ENCODE measurements at places on chromosomes 12 and 14.

DNA sequence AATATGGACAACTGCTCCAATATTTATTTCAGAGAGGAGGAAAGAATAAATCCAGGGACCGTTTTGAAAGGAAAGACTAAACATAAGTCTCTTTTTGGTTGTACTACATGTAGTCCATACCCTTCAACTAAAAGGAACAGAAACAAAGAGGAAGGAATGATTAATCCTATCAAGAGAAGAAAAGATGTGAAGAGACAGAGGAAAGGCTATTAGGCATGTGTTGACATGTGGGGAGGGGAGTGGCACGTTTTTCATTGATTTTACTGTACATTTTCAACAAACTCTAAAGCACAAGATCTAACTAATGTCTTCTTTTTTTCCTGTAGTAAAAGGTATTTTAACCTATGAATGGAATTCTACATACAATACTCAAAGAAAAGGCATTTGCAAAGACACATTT is 85.6 kb downstream of the NAV3 start:
- DNase-seq: no peak

- DNase-seq: no peak
Observed at GRCh38 chr12:88493636-88494035, 86.6 kb downstream of the KITLG start.

DNA sequence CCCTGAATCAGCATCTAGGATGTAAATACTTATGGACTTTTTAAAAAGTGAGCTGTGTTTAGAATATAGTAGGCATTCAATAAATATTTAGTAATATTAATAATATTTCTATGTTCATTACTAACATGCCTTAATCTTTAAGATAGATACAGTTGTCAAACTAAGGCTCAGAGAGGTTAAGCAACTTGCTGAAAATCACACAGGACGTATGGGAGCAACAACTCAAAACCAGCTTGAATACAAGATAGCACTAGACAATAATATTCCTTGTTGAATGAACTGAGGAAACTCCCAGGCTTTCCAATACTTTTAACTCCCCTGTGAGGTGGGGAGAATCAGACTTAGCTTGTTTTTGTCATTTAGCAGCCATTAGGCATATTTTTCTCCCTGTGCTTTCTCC is 45.3 kb downstream of the LLPH start:
- no peak for DNase-seq

DNA sequence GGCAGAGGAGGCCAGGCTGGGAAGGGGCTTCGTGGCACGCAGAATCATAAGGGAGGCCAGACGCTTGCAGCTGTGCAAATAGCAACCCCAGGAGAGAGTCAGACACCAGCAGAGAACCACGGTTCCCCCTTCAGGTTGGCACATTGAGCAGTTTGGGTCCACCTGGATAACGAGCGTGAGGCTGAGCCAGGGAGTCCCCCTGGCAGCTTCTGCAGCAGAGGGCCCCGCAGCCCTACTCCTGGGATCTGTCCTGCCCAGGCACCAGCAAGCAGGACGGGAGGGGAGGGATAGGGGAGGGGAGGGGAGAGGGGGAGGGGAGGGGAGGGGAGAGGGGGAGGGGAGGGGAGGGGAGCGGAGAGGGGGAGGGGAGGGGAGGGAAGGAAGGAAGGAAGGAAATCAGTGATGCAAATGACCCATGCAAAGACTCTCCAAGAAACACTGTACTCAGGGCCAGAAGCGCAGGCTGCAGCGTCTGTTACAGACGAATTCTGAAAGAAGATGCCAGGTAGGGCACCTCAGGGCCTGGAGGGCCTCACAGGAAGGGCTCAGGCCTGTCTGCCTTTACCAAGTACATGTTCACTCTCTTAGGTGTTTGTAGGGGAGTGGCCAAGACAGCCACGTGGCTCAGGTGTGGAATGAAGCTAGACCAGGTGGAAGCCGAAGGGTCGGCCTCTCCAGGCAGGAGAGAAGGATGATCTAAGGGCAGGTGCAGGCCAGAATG is 32.3 kb upstream of the MMP17 start:
- DNase-seq: no peak

DNA sequence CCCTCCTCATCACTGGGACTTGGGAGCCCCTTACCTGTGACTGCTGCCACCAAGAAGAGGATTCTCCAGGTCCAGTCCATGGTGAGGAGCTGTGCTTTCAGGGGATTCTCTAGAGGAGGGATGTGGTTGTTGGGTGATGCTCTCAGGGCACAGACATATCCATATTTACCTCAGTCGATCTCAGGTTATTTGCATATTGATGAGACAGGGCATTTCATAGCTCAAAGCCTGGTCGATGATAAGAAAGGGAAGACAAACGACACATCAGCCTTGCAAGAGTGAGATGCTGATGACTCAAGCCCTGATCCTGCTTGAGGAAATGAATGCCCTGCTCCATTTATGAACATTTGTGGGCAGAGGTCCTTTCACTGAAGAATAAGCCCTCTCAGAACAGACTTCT is 981.0 kb downstream of the TMEM121 start:
- DNase-seq: no peak

- no peak for DNase-seq
Observed at GRCh38 chr12:64400041-64400440, 4.2 kb upstream of the XPOT start.

GRCh38 chr14:89231426-89232113 is 185.5 kb downstream of the FOXN3 start:
- no peak for DNase-seq

- no peak for DNase-seq
Observed at GRCh38 chr12:121581686-121582429, 1.0 kb upstream of the KDM2B start.

DNA sequence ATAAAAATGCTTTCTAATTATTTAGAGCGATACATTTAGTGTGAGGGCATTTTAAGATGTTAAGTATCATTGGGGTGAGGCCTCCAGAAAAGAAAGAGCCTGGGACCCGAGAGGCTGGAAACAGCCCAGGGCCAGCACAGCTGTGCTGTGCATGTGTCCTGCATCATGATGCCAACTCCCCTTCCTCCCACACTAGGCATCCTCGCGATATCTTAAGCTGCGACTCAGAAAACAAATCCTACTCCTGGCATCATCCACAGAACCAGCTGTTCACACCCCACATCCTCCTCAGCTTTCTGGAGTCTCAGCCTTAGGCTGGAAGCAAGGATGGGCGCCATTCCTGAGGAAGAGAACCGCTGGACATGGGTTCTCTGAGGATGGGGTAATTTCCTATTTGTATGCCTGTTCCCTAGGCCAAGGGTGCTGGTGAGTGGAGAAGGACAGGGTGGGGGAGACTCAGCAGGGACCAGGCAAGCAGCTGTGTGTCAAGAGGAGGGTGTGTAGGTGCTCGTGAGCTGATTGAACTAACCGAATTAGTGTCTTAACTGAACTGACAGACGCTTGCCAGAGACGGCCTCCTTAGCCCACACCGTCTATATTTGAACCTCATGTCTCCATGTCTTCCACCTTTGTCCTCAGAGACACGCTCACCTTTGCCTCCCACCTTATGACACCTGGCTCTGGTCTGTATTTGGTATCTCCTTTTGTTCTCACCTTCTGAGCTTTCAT is 15.6 kb upstream of the MCRS1 start:
- no peak for DNase-seq

DNA sequence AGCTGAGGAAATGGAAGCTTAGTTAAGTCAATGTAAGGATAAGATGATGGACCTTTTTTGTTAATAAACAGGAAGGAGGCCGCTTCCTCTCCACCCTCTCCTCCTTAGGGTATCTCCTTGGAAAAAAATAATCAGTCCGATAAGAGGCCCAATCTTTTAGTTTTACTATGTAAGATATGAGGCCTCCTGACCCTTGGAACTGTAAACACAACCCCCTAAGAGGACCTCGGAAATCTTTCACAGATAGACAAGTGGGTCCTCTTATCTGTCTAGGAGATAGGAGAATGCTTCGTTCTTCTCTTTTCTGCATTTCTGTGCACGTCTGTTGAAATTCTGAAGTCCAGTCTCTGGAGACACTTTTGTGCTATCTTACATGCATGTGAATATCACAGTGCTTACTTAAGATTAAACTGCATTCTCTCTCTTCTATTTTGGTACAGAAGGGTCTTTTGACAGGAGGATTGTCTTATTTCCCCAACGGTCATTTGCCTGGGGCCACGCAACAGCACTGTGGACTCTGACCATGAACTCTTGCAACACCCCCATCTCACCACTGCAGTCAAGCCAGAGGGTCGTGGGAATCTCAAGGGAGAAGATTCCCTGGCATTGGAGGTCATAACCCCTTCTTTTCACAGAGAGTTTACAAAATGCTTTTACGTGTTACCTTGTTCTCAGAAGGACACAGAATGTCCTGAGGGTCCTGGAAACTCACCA is 313.0 kb upstream of the RTL1 start:
- DNase-seq: no peak

DNA sequence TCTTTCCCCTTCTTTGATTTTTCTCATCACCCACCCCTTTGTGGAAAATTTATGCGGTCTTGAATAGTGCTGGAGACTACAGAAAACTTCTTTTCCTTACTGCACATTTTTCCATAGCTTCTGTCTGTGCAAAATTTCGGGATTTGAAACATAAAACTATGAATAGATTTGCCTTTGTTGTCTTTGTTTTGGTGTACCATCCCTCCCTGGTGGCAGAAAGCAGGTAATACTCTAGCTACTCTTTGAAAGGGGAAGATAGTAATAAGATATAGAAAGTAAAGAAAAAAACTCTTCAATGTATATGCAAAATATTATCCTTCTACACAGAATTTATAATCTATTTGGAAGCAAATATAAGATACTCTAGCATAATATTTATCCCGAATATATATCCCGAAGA is 79.1 kb upstream of the LMO3 start:
- no peak for DNase-seq

DNA sequence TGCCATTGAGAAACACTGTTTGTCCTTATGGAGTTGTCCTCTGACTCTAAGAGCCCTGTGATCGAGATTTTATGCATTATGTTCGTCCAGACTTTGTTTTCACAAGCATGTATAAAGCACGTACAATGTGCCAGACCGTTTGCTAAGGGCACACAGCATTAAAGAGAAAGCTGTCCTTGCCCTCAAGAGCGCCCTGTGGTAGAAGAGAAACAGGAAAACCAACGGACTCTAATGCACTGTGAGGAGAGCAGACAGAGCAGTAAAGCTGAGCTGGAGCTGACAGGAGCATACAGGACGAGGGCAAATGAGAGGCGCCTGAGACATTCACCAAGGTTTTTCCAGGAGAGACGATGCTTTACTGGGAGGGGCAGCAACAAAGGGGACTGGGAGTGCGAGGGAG is 66.2 kb upstream of the OVCH1 start:
- no peak for DNase-seq

GRCh38 chr12:23611320-23611719 is 338.1 kb downstream of the SOX5 start:
- no peak for DNase-seq

Measured in stimulated activated CD4-positive, alpha-beta T cell treated with anti-CD3 and anti-CD28 coated beads, Interleukin-2, amount 100 ng/mL, for 24 hours (primary cell).